ENCODE measurements at places on chromosomes 4 and X.

DNA sequence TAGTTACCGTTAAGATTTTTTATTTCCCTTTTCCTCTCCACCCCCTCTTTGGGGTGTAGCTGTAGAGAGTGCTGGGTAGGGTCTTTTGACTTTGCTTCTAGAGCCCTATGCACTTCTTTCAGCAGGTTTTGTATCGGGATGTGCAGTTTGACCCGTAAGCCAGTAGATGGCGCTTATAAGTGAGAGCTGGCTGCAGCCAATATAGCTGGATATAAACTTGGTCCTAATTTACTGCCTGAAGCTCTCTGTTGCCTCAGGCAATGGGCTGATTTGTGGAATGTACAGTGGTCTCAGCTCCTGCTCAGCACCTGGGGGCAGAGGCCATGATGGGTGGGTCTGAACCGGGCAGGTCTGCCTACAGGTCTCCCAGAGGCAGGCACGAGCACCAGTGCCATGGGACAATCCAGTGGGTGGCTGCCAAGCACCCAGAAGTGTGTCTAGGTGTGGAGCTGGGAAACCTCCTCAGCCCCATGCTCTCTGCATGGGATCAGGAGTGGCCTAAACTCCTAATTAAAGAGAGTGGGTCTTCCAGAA lies 146.5 kb downstream of the SPANXN1 start:
- no peak for DNase-seq

- DNase-seq, result no peak
Observed at GRCh38 chr4:11634283-11634682, 205.6 kb upstream of the HS3ST1 start.

DNA sequence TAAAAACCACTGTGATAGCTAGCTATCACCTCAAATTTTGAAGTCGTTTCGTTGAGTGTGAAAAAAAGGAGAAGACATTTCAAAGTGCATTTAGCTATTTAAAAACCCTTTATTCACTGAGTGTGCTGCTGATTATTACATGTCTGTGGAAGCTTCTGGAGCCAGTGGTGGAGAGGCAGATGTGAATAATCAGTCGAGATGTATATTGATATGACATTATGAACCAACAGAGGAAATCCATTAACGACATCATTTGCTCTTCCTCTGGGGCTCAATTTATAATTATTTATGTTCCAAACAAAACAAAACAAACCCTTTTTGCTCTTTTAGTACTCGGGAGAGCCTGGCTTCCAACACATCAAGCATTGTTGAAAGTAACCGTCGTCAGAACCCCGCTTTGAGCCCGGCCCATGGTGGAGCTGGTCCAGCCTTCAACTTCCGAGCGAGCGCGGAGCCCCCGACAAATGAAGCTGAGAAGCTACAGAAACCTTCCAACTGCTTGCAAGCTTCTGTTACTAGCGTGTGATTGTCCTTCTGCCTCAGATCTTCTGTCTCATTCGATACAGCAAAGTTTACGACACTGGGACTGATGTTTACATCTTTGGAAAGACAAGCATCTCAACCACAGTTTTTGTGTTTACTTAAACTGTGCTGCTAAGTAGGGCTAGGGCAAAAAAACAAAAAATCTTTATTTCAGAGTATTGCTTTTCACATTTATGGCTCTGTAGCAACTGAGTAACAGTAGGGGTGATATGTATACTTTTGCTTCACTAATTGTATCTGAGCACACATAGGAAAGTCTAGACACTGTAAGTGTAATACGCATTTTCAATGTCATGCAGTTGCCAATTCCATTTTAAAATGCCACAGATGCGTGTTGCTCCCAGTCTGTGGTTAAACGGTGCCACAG lies 111.9 kb downstream of the STOX2 start:
- no peak for DNase-seq

DNA sequence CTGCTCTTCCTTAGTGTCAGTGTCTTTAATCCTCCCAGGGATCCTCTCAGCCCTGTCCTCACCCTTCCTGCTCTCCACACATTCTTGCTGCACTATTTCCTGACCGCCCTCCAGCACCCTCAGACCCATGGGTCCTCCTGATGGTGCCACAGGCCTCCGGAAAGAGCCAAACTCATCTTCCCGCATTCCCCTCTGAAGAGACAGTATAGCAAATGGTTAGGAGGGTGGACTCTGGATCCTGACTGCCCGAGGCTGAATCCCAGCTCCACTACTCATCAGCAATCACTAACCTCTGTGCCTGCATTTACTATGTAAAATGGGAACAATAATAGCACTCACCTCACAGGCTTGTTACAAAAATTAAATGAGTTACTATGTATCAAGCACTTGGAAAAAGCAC lies 6.2 kb downstream of the SUV39H1 start:
- no peak for DNase-seq

GRCh38 chr4:176818531-176818930 lies 25.8 kb upstream of the VEGFC start:
- no peak for DNase-seq

DNA sequence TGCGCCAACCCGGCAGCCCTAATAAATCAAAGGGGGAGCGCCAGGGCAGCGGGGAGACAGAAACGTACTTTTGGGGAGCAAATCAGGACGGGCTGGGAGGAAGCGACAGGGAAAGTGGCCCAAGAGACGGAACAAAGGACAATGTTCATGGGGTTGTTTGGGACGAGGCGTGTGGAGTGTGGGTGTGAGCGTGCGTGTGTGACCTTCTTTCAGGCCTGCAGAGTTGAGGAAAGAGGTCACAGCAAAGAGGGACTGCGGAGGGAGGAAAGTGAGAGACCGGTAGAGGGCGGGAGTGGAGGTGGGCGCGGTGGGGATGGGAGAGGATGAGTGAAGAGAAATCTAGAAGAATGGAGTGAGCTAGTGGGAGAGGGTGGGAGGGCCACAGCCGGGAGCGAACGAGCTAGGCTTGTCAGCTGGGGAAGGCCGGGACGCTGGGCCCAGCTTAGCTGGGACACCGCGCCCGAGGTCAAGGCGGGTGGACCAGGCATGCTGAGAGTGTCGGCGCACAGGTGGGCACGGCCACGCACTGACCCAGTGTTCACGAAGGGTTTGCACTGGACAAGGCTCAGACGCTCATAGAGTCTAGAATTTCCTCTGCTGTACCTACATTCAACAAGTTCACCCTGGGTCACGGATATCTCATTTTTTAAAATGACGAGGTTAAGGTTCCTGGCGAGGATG lies 14.7 kb upstream of the PITX2 start:
- no peak for DNase-seq

DNA sequence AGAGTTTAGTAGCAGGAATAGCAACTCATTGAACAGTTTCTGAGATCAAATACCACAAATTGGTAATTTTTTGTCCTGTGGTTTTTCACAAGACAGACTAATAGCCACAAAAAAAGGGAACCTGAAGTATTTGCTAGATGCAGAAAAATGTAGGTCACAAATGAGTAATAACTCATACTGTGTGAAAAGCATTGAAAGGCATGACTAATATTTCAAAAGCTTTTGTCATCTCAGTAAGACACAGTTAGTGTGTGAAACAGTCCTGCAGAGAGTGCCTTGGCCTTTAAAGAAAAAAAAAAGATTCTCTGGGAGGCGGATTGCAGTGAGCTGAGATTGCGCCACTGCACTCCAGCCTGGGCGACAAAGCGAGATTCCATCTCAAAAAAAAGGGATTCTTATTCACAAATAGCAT lies 31.4 kb upstream of the SLC25A31 start:
- DNase-seq, result no peak

GRCh38 chr4:94931626-94932025 lies 173.9 kb downstream of the BMPR1B start:
- DNase-seq, result no peak

DNA sequence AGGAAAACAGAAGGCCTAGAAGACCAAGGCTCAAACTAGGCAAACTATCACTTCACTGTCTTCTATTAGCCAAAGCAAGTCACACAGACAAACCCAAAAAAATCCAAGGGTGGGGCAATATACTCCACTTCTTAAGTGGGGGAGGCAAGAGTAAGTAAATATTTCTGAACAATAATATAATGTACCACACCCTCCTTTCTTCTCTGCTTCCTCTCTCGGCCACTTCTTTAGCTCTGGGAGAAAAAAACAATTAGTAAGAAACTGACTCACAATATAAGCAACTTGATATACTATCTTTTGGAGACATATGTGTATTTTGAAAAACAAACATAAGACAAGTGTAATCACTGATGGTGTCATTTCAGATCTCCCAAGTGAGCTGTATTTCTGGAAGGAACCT lies 14.8 kb downstream of the DCAF8L1 start:
- DNase-seq, result no peak

GRCh38 chrX:108313669-108314068 lies 124.6 kb downstream of the COL4A6 start:
- no peak for DNase-seq

All from activated CD4-positive, alpha-beta T cell treated with anti-CD3 and anti-CD28 coated beads, Interleukin-2, amount 50 U/mL, for 4 hours (primary cell).